Effector memory CD4-positive, alpha-beta T cell (primary cell): ENCODE measurements at places on chromosomes 1 and 21.

DNA sequence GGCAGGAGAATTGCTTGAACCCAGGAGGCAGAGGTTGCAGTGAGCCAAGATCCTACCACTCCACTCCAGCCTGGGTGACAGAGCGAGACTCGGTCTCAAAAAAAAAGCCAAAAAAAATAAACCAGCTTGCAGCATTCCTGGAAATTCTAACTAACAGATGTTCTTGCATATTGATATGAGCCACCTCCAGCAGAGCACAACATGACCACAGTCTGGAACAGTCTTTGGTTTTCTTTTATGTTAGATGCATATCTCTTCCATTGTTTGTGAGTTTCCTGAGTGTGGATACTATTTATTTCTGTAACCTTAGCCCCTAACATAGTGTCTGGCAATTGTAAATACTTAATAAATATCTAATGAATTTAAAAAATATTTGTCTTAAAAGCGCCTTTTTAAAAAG lies 23.9 kb downstream of the IFNAR1 start:
- DNase-seq = no peak

- DNase-seq = no peak
Measured at GRCh38 chr1:233269656-233270055, 25.9 kb downstream of the PCNX2 start.

- DNase-seq = no peak
Measured at GRCh38 chr21:30336596-30336995, 898 bp downstream of the KRTAP27-1 start.

DNA sequence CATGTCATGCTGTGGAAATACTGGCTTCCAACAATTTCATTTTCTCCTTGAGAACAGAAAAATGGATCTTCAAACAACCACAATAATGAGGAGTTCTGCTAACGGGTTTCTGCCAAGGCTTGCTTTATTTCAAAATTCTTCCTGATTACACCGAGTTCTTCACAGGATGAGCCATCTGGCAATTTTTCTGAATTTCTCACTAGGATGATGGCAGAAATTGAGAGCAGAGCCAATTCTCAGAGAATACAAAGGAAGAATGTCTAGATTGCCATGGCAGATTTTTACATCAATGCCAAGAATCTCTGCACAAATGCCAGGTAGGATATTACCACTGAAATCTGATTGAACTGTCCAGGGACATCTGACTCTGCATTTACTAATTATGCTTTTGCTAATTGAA lies 619.0 kb upstream of the CHRM3 start:
- DNase-seq = no peak

- DNase-seq = no peak
Measured at GRCh38 chr1:211469113-211469512, 22.8 kb downstream of the RD3 start.

- DNase-seq = no peak
Measured at GRCh38 chr1:9119745-9120144, 9.2 kb downstream of the GPR157 start.

- no peak for DNase-seq
Measured at GRCh38 chr1:44334968-44335367, 20.1 kb downstream of the ERI3 start.
